ENCODE measurements at places on chromosomes 3 and 15.
A peak's percentile ranks its signal among the peaks of the same experiment; 100 is the strongest.

GRCh38 chr15:41971895-41972252 lies 483 bp downstream of the EHD4 start:
- peak; percentile 31 for DNase-seq

DNA sequence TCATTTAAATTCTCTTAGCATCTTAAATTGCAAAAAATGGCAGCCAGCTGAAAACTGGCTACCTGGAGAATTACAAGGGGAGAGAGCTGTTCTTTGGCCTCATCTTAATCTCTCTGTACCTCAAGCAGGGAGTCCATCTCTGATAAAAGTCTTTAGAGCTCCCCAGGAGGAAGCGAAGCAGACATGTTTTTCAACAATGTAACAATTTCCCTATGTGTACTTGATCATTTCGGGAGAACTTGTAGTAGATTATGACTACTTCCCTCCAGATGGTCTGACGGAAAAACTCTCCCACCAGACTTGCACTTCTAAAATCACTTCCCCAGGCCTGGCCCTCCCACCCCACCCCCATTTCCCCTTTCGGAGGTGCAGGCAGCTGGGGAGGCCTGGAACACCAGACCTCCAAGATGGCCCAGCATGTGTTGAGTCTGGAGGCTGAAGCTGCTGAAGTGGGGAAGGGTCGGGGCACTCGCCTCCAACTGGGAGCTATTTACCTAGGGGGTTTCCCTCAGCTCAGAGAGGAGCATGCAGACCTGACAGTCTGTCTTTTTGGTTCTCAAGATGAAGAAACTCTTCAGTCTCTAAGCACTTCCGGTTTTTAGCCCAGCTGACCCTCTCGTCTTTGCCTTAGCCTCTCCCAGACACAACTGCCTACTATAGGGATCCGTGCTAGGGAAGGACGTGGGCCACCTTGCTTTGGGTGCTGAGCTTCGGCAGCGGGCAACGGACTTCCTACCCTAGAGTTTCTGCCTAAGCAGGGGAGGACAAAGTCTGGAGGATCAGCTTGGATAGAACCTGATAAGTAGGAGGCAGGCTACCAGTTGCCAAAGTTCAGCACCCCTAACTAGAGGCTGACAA lies 164.0 kb upstream of the TBL1XR1 start:
- DNase-seq = no peak

DNA sequence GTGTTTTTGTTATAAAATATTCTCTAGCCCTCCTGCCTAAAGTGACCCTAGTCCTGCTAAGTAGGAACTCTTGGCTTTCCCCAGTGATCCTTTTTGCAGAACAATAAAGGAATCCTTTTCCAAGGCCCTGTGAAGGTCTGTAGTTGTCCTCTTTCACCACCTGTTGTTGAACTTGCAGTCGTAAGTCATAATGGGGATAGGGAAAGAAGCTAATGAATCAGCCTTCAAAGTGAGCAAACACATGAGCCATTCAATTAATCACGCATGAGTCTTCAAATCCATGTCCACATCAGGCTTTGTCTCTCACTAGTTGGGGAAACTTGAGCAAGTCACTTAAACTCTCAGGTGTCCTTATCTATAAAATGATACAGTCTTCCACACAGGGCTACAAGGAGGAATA lies 27.6 kb downstream of the ZNF860 start:
- DNase-seq = no peak

- no peak for DNase-seq
These were observed 130.0 kb upstream of the TJP1 start for GRCh38 chr15:29952225-29952624.

DNA sequence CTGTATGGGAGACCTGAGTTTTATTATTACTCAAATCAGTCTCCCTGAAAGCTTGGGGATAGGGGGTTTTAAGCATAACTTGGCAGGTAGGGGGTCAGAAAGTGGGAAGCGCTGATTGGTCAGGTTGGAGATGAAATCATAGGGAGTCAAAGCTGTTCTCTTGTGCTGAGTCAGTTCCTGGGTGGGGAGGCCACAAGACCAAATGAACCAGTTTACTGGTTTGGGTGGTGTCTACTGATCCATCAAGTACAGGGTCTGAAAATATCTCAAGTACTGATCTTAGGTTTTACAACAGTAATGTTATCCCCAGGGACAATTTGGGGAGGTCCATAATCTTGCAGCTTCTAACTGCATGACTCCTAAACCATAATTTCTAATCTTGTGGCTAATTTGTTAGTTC lies 17.8 kb upstream of the IQCF6 start:
- no peak for DNase-seq

DNA sequence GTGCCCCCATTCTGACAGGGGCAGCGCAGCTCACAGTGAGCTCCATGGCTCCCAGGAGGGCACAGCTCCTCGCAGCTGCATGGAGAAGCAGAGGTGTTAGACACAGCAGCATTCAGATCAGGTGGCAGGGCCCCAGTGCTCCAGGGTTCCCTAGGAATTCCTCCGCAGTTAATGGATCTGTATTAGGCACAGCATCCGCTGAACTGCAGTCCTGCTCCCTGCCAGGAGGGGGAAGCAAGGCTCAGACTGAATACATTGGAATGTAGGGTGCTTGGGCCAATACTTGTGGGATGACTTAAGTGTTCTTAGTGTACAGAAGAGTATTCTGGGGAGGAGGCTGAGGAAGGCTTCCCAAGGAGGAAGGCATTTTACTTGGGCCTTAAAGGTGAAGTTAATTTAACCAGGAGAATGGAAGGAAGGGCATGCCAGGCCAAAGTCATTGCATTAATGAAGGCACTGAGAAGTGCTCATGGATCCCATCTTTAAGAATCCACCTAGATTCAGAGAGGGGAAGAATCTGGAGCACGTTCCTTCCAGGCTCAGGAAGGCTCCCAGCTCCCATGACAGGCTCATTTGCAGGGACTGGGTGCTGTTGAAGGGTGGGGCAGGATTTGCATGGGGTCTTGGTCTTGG lies 111.6 kb downstream of the RAB11A start:
- peak; percentile 84 for DNase-seq

Data from Calu3 (cell line).